ENCODE measurements at places on chromosomes 3 and 15.

- DNase-seq: no peak
Measured at GRCh38 chr3:45079715-45080114, 53.6 kb downstream of the CLEC3B start.

GRCh38 chr3:133394561-133395311 lies 5.1 kb upstream of the BFSP2 start:
- no peak for DNase-seq

GRCh38 chr3:65667963-65668362 lies 370.8 kb downstream of the MAGI1 start:
- no peak for DNase-seq

DNA sequence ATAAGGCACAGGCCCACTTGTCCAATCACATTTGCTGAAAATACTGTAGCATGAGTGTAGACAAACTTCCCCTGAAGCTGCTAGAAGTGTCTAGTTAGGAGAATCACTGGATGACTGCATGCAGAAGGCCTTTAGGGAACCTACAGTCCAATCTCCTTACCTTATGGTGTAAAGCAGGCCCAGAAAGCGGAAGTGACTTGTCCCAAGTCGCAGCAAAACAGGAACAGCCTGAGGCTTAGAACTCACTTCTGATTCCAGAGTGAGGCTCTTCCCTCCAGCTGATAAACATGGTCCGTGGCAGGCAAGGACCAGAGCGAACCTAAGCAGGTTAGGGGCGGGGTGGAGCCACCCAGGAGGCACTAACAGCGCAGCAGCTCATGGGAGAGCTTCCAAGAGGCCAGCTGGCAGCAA lies 2.5 kb downstream of the GRAMD2A start:
- DNase-seq: no peak

DNA sequence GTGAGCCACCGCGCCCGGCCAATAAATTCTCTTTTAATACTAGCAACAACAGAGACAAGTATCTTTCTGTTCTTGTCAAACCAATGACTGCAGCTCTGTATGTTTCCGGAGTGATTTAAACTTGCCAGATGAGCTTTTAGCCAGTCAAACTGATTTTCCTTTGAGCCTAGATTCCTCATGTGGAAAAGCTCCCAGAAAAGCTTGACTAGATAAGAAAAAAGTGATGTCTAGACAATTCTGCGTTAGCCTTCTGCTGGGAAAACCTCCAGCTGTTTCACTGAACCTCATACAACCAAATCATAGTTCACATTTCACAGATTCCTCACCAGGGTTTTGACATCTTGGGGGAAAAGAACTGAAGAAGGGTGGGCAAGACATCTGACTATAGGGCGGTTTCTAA lies 78.6 kb downstream of the MAGI1 start:
- no peak for DNase-seq

- no peak for DNase-seq
Measured at GRCh38 chr15:64423970-64424369, 36.3 kb downstream of the TRIP4 start.

- DNase-seq: no peak
Measured at GRCh38 chr3:97662264-97662663, 102.3 kb upstream of the ARL6 start.

- no peak for DNase-seq
Measured at GRCh38 chr3:192434186-192434585, 293.2 kb downstream of the FGF12 start.

DNA sequence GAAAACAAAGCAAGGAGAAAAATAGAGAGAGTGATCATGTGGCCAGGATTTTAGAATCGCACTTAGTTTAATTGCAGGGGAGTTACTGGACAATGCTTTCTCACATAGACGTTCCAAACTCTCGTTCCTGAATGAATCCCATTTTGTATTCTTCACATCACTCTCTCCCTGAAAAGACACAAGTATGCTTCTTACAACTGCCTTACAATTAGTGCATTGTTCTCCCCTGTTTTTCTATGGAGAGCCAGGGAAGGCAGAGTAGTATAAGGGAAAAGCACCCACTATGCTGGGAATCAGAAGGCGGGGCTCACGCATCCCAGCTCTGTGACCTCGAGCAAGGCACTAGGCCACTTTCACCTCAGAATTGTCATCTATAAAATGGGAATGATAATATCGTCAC lies 14.4 kb downstream of the TMOD2 start:
- no peak for DNase-seq

DNA sequence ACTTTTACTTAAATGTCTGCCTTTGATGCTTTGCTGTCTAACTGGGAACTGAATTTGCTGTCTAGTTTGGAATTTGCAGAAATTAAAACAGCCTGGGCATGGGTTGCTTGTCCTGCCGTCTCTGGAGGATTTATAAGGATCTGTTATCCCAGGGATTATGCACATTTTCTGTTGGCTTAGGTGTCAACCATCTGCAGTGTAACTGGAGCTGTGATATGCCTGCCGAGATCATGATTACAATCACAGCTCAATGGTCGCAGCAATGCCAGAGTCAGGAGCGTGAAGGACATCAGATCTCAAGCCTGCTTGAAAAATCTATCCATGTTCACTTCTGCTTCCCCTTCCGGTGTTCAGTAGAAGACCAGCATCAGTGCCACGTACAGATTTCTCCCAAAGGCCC lies 41.8 kb upstream of the SETMAR start:
- no peak for DNase-seq

DNA sequence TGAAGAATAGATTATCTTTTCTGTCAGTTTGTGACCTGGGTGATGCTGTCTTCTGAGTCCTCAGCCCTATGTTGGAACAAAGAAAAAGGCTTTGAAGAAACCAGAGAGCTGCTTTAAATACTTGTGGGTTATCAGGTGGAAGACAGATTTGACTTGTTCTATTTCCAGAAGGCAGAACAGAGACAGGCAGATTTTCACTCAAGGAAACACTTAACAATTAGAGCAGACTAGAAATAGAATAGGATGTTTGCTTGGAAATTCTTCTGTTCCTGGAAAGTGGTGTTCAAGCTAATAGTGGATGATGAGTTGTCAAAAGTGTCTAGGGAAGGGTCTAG lies 219.4 kb downstream of the UBE2E2 start:
- DNase-seq: no peak

All from activated CD4-positive, alpha-beta T cell treated with anti-CD3 and anti-CD28 coated beads for 4 hours (primary cell).